ENCODE measurements at places on chromosomes 2 and 18. TPM values are rescaled to one million over a fixed set of nuclear protein-coding genes. Genes with fewer than 3 reads are reported as not detected.

DNA sequence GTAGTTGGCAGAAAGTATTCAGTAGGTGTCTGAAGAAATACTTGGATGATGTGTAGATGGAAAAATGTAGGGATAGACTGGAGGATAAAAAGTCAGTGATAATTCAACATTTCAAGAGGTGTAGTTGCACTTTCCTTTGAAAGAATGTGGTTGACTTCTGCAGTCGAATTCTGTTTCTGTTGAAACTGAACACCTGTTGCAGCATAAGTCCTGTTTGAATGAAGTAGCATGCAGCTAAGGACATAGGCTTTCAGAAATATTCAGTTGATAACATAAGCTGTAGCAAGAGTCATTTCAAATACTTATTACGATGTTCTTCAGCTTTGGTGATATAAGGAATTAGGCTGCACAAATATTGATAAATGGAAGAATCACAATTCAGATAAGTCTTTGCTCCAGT lies 337.9 kb upstream of the LRRTM1 start:
- no peaks in the 10 kb centered on the region for H3K4me1 ChIP-seq
- H3K27me3 ChIP-seq = no peaks in the 10 kb centered on the region
- H3K27ac ChIP-seq = no peak overlapping the region
- no peak for DNase-seq

GRCh38 chr18:9290156-9290555 lies 44.4 kb upstream of the TWSG1 start:
- peaks cover 14% of the 10 kb centered on the region for H3K36me3 ChIP-seq
- H3K27ac ChIP-seq = no peak overlapping the region
- no peaks in the 10 kb centered on the region for H3K27me3 ChIP-seq
- no peaks in the 10 kb centered on the region for H3K4me1 ChIP-seq
- DNase-seq = no peak

Gene RUFY4
- 0.04 TPM for total RNA-seq

- no peak for DNase-seq
- peaks cover 18% of the 10 kb centered on the region for H3K4me1 ChIP-seq
- no peak overlapping the region for H3K27ac ChIP-seq
- no peaks in the 10 kb centered on the region for H3K36me3 ChIP-seq
- H3K4me3 ChIP-seq = no peak overlapping the region
These were observed 39.8 kb upstream of the TTR start for GRCh38 chr18:31551883-31552282.

DNA sequence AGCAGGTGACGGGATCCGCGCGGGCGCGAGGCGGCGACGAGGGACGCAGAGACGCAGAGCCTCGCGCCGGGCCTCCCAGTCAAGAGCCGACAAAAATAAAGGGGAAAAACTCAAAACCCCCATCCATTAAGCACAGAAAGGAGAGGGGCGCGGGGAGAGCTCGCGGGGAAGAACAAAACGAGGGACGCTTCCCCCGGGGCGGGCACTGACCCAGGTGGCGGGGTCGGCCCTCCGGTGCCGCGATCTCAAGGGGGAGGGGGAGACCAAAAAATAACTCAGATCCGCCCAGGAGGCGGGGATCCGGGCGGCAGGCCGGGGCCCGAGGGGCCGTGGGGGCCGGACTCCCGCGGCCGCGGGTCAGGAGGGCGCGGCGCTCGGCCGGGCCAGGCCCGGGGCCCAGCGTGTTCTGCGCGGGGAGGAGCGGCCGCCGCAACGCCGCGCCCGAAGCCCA lies 597 bp downstream of the RNF103 start:
- no peaks in the 10 kb centered on the region for H3K36me3 ChIP-seq
- DNase-seq = peak; percentile 43
- H3K27ac ChIP-seq = no peak overlapping the region
- H3K27me3 ChIP-seq = no peaks in the 10 kb centered on the region

GRCh38 chr2:118627156-118627555 lies 220.3 kb downstream of the EN1 start:
- no peak for DNase-seq
- H3K27ac ChIP-seq = no peak overlapping the region
- H3K27me3 ChIP-seq = no peaks in the 10 kb centered on the region

DNA sequence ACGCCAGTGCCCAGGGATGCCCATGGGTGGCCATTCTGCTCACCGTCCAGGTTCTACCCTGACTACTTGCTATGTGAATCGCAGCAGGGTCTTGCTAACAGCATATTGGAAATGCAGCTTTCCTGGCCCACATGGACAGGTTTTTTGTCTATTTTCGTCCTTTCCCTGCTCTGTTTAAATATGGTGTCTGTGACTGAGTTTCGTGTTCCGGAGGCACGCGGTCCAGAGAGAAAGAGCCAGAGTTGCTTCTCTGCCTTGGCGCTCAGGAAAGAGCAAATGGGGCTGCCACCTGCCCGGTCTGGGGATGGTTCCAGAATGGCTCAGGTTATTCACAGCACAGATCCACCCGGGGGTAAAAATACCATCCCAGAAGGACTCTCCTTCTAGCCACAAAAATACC lies 456.2 kb downstream of the BCL11A start:
- no peaks in the 10 kb centered on the region for H3K36me3 ChIP-seq
- DNase-seq = no peak
- no peak overlapping the region for H3K4me3 ChIP-seq
- no peak overlapping the region for H3K27ac ChIP-seq
- H3K4me1 ChIP-seq = peaks cover 12% of the 10 kb centered on the region
- no peaks in the 10 kb centered on the region for H3K27me3 ChIP-seq

Gene KLHL41
- total RNA-seq = not detected

DNA sequence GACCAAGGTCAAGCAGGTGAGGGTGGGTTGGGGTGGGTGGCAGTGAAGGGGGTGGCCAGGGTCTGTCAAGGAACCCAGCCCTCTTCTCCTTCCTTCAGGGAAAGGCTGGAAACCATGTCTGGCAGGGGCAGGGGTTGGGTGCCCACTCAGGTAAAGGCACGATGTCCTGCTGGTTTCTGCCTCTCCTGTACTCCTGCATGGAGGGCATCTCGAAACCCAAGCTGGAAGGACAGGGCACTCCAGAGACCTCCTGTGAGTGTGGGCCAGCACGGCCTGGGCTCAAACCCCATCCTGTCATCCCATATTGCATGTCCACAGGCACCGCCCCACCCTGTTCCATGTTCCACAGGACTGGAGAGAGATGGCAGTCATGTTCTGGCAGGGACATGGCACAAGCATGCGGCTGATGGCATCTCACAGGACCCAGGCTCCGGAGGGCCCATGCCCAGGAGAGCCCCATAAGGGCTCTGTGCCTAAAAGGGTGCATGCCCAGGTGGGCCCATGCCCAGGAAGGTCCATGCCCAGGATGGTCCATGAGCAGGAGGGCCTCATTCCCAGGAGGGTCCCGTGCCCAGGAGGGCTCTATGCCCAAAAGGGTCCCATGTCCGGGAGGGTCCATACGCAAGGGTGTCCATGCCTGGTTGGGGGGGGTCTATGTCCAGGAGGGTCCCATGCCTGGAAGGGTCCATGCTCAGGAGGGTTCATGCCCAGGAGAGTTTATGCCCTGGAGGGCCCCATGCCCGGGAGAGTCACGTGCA lies 6.4 kb downstream of the GPR35 start:
- no peak overlapping the region for H3K4me3 ChIP-seq
- no peak overlapping the region for H3K27ac ChIP-seq
- no peaks in the 10 kb centered on the region for H3K27me3 ChIP-seq
- no peaks in the 10 kb centered on the region for H3K4me1 ChIP-seq
- no peaks in the 10 kb centered on the region for H3K36me3 ChIP-seq
- DNase-seq = no peak

- H3K4me1 ChIP-seq = no peaks in the 10 kb centered on the region
- H3K4me3 ChIP-seq = no peak overlapping the region
- DNase-seq = no peak
- H3K27me3 ChIP-seq = no peaks in the 10 kb centered on the region
These were observed 400.5 kb downstream of the TMX3 start for GRCh38 chr18:68314403-68314802.

Gene SETBP1
- total RNA-seq = 3.7 TPM

DNA sequence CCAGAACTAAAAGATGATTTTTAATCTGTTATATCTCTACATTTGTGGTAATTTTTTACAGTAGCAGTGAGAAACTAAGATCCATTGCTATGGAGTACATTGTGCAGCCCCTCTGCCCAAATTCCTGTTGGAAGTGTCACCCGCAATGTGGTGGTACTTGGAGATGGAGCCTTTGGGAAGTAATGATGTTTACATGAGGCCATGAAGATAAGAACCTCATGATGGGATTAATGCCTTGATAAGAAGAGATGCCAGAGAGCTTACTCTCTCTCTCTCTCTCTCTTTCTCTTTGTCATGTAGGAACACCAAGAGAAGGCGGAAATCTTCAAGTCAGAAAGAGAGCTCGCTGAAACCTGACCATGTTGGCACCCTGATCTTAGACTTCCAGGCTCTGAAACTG lies 535.4 kb downstream of the PID1 start:
- no peak overlapping the region for H3K27ac ChIP-seq
- H3K4me3 ChIP-seq = no peak overlapping the region
- H3K4me1 ChIP-seq = peaks cover 4% of the 10 kb centered on the region
- no peak for DNase-seq

DNA sequence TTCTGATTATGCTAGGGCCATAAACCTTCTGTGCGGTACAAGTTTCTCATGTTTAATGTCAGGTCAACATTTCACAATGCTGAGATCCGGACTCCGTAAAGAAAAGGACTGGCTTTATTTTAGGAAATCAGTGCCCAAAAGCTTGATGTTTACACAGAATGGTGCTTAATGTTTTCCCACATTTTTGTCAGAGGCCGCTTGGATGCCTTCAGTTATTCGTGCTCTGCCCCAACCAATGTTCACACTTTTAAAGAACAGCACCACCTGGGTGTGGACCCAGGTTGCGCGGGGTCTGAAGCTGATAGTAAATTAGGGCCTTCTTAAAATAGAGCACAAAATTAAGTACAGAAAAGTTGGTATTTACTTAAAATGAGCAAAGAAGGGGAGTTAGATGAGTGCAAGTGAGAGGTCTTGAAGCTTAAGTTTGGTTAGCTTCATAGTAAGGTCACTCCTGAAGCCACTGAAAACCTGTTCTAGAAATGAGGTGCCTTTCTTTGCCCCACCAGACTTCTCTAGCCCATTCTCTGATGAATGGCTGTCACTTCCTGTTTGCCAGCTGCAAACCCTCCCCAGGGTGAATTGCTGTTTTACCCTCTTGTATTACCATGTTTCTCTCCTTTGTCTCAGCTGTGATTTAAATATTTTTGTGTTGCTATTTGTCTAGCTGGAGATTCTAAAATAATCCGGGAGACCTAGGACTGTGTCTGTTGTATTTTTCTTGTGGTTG lies 20.5 kb downstream of the SLC3A1 start:
- no peaks in the 10 kb centered on the region for H3K36me3 ChIP-seq
- H3K27me3 ChIP-seq = no peaks in the 10 kb centered on the region
- H3K4me1 ChIP-seq = 0 out of 2 replicates have a peak, but pooled peaks cover 7% of the 10 kb centered on the region

Gene DES
- total RNA-seq = 6.1 TPM

Gene C2orf80
- not detected for total RNA-seq

DNA sequence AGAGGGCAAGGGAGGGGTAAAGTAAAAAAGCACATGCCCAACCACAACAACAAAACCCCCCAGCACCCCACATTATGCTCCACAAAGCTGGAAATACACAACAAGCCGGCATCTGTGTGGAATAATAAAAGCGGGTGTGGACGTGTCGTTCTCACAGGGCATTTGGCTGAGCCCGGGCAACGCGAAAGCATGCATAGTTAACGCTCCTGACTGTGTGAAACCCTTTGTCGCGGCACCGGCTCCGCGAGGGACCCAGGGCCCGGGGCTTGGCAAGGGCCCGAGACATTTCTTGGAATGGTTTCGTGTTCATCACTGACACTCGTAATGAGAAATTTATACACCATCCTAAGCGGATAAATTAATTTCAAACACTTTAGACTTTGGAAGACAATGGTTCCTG lies 165.6 kb downstream of the INHBB start:
- no peaks in the 10 kb centered on the region for H3K27me3 ChIP-seq
- no peak overlapping the region for H3K27ac ChIP-seq
- H3K36me3 ChIP-seq = no peaks in the 10 kb centered on the region

Gene TEKT4
- not detected for total RNA-seq

Gene LONRF2
- 0.24 TPM for total RNA-seq

Gene KCNG2
- total RNA-seq = not detected

Gene CRYGC
- not detected for total RNA-seq

DNA sequence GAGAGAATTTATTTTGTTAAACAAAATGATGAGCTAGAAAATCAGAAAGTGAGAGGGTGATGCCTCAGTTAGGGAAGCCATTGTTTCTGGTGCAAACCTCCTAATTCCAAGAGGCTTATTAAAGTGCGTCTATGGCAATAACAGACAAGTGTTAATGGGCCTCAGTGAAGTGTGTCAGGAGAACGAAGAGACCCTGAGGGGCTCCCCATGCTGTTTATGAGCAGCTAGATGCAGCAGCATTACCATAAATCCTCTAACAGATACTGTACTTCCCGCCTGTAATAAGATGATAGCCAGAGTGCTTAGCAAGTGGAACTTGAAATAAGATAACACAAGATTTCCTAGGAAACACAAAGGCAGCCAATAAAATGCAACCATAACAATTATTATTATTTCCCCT lies 157.4 kb downstream of the MYT1L start:
- no peaks in the 10 kb centered on the region for H3K36me3 ChIP-seq
- H3K27me3 ChIP-seq = no peaks in the 10 kb centered on the region
- H3K4me3 ChIP-seq = no peak overlapping the region

DNA sequence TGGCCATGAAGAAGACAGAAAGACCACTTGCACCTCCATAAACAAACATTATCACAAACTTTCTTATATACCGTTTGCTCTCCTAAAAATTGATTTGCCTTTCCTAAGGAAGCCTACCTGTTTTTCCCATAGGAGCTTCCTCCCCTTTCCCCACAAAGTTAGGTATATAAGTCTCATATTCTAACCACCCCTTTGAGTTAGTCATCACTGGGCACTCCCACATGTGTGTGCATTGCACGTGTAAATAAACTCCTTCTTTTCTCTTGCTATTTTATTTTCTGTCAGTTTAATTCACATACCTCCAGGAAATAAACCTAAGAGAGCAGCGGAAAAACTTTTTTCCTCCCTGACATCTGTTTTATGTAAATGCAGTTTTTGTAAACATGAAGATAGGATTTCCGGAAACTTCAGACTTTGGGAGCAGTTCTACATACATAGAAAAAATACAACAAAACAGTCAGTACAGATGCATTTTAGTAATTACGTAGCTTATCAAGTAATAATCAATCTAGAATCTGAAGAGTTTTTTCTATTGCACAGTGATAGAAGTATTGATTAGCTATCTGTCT lies 46.6 kb downstream of the PLCL1 start:
- DNase-seq = no peak
- no peaks in the 10 kb centered on the region for H3K4me1 ChIP-seq
- H3K27ac ChIP-seq = no peak overlapping the region

DNA sequence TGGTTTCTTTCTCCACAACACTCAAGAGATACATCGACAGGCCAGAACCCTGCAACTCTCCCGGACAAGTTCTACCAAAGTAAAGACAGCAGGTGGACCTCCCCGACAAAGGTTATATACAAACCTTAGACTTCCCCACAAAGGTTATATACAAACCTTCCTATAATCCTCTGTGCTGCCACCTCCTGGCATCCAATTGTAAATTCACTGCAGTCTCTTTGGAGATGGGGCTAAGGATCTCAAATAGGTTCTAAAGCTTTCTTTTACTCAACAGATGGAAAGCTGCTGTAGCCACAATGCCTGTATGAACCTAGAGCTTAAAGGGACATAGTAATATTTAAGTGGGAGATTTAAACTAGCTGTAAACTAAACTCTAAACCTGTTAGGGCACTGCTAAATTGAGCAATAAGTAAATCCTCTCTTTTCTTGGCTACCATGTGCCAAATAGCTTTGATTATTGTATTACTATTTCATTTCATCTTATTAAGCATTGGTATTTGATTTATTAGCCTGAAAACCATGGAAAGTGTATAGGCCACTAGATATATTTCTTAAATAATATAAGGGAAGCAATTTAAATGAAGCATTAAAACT lies 9.8 kb upstream of the MREG start:
- no peak overlapping the region for H3K4me3 ChIP-seq
- no peaks in the 10 kb centered on the region for H3K4me1 ChIP-seq
- H3K27ac ChIP-seq = no peak overlapping the region
- peak; percentile 89 for DNase-seq
- no peaks in the 10 kb centered on the region for H3K36me3 ChIP-seq
